ELR (cell line): ENCODE measurements at places on chromosomes 5 and 9.

DNA sequence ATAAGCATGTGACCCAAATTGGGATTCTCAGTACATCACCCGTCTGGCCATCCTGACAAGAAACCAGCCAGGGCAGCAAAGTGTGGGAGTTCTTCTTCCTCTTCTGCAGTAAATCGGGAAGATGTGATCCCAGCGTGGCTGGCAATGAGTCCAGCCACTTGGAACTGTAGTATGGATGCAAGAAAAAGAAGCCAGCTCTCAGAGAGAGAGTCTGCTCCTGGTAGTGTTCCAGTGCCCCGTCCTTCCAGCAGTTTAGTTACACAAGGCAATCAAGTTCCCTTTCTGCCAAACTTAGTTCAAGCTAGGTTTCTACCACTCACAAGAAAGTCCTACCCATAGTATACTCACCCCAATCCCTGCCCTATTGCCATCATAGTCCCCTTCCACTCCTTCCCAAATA, 65.6 kb downstream of the CDK5RAP2 start:
- no peak for DNase-seq

DNA sequence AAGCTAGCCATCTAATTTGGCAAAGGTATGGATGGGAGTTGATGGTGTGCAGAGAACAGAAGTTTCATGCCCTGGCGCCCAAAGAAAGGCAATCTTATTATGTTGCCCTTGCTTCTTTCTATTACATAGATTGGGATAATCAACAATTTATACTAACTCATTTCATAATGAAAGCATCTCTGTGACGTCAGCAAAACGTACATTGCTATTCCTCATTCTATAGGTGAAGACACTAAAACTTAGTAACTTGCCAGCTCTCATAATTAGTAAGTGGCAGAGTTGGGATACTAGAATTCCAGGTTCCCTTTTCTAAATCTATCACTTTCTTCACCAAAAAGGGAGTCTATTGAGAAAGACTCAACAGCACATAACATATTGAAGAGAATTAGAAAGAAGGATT, 374.8 kb downstream of the NR2F1-AS1 start:
- no peak for DNase-seq

- no peak for DNase-seq
Measured at GRCh38 chr5:33601881-33602280, 161.1 kb downstream of the TARS1 start.

DNA sequence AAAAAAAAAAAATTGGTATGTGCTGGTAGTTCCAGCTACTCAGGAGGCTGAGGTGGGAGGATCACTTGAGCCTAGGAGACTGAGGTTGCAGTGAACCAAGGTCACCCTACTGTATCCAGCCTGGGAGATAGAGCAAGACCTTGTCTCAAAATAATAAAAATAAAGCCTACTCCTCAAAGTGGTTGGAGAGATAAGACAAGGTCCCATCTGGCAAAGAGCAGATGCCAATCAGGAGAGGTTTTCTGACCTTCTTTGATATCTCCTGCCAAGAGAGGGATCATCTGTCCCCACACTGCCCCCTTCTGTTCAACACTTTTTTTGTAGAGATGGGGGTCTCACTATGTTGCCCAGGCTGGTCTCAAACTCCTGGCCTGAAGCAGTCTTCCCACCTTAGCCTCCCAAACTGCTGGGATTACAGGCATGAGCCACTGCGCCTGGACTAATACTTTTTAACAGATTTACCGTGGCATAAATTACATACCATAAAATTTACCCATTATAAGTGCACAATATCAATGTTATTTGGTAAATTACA, 64.7 kb downstream of the SH3PXD2B start:
- no peak for DNase-seq

GRCh38 chr9:33186457-33187168, 19.5 kb upstream of the B4GALT1 start:
- peak; percentile 23 for DNase-seq

DNA sequence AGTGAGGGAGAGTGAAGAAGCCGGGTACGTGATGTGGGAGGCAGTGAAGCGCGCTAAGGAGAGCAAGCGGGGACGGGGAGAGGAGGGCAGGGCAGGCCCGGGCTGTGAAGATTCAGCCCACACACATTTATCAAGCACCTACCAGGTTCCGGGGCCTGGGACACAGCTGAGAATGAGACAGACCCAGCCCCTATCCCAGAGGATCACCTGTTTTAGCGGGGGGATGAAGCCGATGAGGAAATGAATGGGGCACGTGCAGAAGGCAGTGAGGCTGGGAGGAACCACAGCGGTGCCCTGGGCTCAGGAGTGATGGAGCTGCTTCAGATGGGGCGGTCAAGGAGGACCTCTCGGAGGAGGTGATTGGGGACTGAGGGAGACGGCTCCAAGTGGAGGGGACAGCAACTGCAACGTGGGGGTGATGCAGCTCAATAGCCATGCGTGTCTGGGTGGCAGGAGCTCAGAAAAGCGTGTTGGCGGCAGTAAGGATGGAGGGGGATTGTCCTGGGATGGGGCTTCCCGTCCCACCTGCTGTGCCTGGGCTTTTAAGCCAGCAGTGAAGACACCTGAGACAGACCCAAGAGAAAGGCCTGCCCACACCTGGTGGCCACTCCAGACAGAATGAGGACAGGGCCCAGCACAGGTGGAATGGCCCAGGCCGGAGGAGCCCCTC, 77.5 kb upstream of the UNC5A start:
- DNase-seq, result no peak

DNA sequence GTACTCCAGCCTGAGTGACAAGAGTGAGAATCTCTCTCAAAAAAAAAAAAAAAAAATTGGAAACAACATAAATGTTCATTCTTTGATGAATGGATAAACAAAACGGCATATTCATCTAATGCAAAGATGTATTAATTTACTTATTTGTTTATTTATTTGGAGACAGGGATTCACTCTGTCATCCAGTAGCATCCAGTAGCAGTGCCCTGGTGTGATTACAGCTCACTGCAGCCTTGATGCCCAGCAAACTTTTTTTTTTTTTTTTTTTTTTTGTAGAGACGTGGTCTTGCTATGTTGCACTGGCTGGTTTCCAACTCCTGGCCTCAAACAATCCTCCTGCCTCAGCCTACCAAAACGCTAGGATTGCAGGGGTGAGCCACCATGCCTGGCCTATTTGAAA, 24.4 kb downstream of the OR2V2 start:
- no peak for DNase-seq

GRCh38 chr5:178432421-178433272, 157.5 kb downstream of the COL23A1 start:
- DNase-seq, result no peak

GRCh38 chr5:112232667-112233066, 186.4 kb downstream of the EPB41L4A start:
- DNase-seq, result no peak

DNA sequence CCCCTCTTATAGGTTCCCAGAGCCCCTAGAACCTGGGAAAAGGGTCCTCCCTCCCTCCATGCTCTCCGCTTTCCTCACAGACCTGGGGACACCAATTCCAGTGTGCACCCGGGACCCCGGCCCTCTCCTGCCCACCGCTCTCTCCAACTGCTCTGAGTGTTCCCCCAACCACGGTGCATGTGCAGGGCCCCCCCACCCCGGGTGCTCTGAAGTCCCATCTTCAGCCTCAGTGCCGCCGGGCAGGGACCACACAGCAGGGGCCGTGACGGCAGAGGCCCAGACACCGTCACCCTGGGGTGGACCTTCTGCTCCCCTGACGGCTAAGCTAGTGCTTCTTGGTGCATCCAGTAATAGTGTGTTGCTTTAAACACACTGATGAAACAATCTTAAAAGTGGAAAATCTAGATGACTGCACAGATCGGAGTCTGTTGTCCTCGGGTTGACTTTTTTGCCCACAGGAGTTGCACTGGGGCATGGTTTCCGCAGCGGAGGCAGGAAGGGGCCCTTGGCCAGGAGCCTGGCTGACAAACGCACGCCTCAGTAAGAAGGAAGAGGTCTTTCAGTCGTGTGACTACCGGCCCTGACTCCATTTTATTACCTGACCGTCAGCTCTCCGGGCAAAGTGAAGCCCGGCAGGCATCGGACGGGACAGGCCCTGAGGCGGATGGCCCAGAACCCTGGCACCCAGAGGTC, 36.2 kb upstream of the SLC6A3 start:
- no peak for DNase-seq

- peak; percentile 63 for DNase-seq
Measured at GRCh38 chr5:41009232-41009631, 61.9 kb downstream of the MROH2B start.

- DNase-seq, result peak; percentile 34
Measured at GRCh38 chr5:158819840-158820620, 279.7 kb downstream of the EBF1 start.

DNA sequence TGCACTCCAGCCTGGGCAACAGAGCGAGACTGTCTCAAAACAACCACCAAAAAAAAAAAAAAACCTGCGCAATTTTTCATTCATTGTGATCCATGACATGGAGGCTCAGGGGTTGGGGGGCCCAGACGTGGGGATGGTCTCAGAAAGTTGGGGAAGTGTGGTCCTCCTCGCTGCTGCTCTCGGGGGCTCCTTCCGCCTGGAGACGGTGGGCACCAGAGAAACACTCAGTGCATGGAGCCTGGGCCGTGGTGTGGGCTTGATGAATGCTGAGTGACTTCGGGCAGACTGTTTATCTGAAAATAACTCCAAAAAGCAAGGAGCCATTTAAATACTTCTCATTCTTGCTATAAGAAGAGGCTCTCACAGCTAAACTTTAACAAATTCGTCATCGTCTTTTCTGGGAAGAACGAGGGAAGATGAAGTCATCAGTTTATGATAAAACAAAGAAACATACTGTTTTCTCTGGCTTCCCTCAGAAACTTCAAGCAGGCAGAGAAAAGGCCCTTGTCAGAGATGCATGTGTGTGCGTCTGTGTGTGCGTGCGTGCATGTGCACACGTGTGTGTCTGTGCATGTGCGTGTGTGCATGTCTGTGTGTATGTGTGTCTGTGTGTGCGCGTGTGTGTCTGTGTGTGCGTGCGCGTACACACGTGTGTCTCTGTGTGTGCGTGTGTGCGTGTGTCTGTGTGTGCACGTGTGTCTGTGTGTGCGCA, 35.0 kb downstream of the RASGEF1C start:
- peak; percentile 15 for DNase-seq

GRCh38 chr9:33049680-33050361, 24.7 kb downstream of the DNAJA1 start:
- no peak for DNase-seq

- no peak for DNase-seq
Measured at GRCh38 chr5:158805195-158805594, 294.5 kb downstream of the EBF1 start.

GRCh38 chr9:95197692-95198271, 119.7 kb downstream of the FANCC start:
- no peak for DNase-seq

- DNase-seq, result no peak
Measured at GRCh38 chr5:68476854-68477253, 261.3 kb downstream of the PIK3R1 start.

GRCh38 chr9:99002706-99003105, 59.0 kb downstream of the COL15A1 start:
- DNase-seq, result no peak

- no peak for DNase-seq
Measured at GRCh38 chr5:1753490-1753889, 46.1 kb downstream of the MRPL36 start.

- DNase-seq, result no peak
Measured at GRCh38 chr9:37281541-37281940, 141.0 kb upstream of the GRHPR start.

DNA sequence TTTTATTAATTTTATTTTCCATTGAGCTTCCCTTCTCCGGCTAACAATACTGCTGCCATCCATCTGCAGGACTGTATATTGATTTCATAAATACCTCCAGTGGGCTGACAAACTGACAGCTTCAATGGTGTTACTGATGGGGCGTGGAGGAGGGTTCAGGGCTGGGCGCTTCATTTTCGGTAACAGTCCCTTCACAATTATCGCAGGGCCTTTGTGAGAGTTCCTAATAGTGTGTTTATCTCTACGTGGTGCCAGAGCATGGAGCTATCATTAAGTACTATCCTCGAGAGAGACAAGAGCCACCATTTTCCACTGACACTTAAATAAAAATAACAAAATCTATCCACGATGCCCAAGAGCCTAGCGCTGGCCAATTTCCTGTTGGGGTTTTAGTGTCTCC, 307.0 kb upstream of the PANK3 start:
- no peak for DNase-seq

DNA sequence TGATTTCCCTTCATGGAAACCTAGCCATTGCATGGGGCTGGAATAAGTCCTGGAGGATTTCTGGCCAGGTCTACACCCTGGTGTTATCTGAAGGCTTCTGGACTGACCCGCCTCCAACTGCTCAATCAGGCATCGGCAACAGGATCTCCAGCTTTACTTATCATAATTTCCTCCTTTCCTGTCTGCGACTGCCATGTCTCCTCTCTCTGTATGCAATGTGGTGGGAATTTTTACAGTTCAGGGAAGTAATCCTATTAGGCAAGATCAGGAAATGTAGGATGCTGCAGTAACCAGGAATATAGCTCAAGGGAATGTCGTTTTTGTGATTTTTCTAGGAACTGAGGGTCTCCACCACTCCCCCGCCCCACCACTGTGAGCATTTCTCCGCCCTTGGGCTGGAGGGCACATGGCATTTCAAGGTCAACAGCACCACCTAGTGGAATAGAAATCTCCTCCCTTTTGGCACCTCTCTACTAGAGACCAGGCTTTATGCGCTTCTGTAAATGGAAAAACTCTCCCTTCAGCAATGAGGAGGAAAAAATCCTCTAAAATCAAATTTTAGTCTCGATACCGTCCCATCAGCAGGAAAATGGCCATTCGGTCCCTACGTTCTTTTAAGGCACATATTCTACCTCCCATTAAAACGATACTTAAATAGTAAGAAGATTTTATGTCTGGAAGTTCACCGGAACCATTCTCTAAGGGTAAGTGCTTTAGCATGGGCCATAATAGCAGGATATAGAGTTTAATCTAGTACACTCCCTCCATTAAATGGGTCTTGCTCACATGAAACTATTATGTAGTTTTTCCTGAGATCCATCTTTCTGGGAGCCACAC, 93.0 kb downstream of the YTHDC2 start:
- peak; percentile 72 for DNase-seq
